Activated CD4-positive, alpha-beta T cell treated with anti-CD3 and anti-CD28 coated beads for 1 hour (primary cell): ENCODE measurements at places on chromosomes 2 and 18.

GRCh38 chr2:109455731-109456691, 157.8 kb downstream of the SEPTIN10 start:
- no peak for DNase-seq

DNA sequence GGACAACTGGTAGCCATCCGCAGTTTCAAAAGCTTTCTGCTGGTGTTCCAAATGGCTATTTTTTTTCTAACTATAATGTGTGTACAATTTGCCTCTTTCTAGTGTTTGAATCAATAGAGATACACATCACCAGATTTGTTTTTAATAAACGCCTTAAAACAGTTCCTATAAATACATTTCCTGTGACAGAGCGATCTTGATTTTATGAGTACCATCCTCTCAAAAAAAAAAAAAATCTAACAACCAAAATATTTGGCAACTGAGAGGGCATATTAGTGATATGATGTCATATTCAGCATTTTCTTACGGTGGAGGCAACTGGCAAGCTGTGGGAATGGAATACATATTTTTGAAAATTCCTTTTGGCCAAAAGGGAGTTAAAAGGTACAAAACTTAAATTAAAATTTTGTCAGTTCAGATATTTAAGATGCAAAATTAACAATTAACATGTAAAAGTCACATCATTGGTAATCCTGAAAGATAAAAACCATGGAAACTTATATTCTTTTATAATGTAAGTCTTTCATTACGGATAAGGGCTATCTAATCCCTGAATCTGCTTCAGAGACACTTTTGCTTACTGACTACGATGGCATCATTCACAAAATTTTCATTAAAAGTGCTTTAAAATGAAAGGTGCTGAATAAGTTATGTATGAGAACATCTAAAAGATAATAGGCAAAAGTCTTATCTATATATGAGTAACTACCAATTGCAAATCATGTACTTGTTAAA, 268.4 kb downstream of the TCF4 start:
- DNase-seq, result no peak

DNA sequence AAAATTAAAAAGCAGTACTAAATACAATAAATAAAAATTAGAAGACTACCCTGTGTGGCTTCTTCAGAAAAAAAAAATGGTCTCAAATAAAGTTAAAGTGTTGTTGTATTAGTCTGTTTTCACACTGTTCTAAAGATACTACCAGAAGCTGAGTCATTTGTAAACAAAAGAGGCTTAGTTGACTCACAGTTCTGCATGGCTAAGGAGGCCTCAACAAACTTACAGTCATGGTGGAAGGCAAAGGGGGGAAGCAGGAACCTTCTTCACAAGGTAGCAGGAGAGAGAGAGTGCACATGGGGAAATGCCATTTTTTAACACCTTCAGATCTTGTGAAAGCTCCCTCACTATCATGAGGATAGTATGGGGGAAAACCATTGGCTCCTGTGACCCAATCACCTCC, 612.8 kb downstream of the RNF144A start:
- no peak for DNase-seq

GRCh38 chr18:394262-394986, 106.1 kb downstream of the COLEC12 start:
- DNase-seq, result no peak

- no peak for DNase-seq
Measured at GRCh38 chr2:164044622-164045021, 308.8 kb upstream of the FIGN start.

- no peak for DNase-seq
Measured at GRCh38 chr2:160289831-160290230, 89.8 kb upstream of the ITGB6 start.

GRCh38 chr18:23673725-23674124, 11.0 kb upstream of the ANKRD29 start:
- DNase-seq, result no peak

DNA sequence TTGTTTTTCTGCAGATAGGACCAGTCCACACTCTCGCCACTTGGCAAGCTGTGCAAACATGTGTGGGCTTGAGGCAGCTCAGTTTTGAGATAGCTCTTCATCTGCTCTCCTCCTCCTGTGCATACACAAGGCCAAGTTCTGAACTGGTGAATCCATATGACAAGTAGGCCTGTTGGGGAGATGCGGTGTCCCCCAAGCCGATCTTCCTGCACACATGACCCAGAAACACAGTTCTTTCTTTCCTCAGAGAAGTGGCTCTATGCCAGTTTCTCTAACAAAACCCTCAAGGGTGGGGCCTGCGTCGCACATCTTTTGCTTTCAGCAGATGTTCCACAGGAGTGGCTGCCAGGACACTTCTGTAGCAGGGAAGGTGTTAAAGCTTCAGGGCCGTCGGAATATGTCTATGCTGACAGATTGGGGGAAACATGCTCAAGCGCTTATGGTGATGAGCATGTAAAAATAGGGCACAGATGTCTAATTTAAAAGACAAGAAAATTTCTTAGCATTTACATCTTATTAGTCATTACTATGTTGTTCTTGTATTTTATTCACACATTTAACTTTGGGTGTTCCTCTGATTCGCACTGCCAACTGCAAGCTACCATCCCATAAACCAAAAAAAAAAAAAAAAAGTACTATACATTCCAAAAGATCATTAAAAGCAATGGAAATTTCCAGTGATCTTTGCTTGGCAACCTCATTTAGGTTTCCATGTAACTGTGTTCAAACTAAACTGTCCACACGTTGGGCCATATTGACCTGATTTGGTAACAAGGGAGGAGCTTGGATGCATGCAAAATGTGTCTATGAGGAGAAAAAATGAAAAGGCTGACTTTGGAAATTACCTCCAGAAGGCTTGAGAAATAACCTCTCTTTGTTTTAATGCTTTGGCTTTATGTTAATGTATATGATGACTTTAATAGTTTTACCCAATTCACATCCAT, 1055.5 kb upstream of the KLHL29 start:
- no peak for DNase-seq

DNA sequence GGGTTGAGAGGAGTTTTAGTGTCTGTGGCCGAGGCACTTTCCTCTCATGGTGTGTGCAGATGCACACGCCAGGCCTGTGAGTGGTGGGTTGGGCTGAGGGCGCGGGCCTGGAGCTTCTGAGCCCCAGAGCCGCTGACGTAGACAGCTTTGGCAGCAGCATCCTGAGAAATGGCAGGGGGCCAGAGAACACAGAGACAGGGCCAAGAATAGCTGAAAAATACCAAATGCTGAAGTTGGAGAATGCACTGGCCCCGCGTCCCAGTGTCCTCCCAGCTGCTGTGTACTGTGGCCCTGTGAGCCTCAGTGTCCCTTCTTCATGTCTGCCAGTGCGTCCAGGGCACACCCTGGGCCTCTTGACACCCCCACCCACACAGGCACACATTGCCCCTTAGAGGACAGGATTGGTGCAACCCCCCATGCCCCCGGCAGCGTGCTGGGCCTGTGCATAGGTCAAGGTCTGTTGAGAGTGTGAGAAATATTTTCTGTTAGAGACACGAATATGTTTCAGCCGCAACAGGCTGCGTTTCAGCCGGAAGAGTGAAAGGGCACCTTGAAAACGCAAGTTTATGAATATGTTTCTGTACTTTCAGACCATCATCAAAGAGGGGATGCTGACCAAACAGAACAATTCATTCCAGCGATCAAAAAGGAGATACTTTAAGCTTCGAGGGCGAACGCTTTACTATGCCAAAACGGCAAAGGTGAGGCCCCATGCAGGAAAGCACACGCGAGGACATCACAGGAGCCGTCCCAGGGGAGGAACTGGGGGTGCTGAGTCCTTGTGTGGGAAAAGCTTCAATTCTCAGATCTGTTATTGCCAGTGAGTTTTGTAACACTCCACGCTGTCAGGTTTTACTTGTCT, 33.6 kb downstream of the DGKD start:
- DNase-seq, result no peak
